Panc1 (cell line): ENCODE measurements at places on chromosomes 6 and 20. TPM values are rescaled to one million over a fixed set of nuclear protein-coding genes. Genes with fewer than 3 reads are reported as not detected.
A peak's percentile ranks its signal among the peaks of the same experiment; 100 is the strongest.

- DNase-seq: no peak
- no peaks in the 10 kb centered on the region for H3K27me3 ChIP-seq
- peak overlapping the region; percentile 3; the same call in 1 of the 2 replicates for H3K4me3 ChIP-seq
- H3K36me3 ChIP-seq: no peaks in the 10 kb centered on the region
- peaks cover 11% of the 10 kb centered on the region for H3K4me1 ChIP-seq
Measured at GRCh38 chr20:2750491-2751251, 49.8 kb downstream of the CPXM1 start.

DNA sequence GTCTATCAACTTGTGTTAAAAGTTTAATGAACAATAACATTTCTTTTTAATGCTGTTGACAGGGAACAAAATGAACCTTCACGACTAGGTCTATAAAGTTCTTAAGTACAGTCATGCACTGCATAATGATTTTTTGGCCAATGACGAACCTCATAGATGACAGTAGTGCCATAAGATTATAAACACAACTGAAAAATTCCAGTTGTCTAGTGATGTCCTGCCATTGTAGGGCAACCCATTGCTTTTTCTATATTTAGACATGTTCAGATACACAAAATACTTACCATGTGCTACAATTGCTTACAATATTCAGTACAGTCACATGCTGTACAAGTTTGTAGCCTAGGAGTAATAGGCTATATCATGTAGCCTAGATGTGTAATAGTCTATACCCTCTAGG, 93.6 kb downstream of the SYNE1 start:
- no peak overlapping the region for H3K27ac ChIP-seq
- H3K4me3 ChIP-seq: no peak overlapping the region
- H3K4me1 ChIP-seq: no peaks in the 10 kb centered on the region

DNA sequence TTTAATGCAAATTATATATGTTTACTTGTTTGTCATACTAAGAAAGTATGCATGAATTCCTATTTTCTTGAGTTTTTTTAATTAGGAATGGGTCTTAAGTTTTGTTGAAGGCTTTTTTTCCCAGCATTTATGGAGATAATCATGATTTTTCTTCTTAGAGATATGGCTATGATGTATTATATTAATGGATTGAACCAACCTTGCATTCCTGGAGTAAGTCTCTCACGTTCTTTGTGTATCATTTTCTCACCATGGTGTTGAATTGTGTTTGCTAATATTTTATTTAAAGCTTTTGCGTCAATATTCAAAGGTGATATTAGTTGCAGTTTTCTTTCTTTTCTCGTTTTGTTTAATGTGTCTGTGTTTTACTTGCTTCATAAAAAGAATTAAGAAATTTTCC, 48.4 kb upstream of the SLC35D3 start:
- H3K4me3 ChIP-seq: no peak overlapping the region
- DNase-seq: no peak
- H3K36me3 ChIP-seq: no peaks in the 10 kb centered on the region

GRCh38 chr20:49179368-49180277, 8.5 kb downstream of the STAU1 start:
- no peak for DNase-seq
- H3K27ac ChIP-seq: no peak overlapping the region
- no peaks in the 10 kb centered on the region for H3K27me3 ChIP-seq
- H3K4me1 ChIP-seq: peaks cover 30% of the 10 kb centered on the region
- H3K36me3 ChIP-seq: no peaks in the 10 kb centered on the region; the same call in 1 of the 2 replicates
- no peak overlapping the region for H3K4me3 ChIP-seq

GRCh38 chr6:63598049-63599036, 26.1 kb downstream of the LOC128125822 start:
- H3K36me3 ChIP-seq: no peaks in the 10 kb centered on the region
- peaks cover 6% of the 10 kb centered on the region; the same call in 1 of the 2 replicates for H3K4me1 ChIP-seq
- DNase-seq: peak; percentile 77
- H3K4me3 ChIP-seq: peak overlapping the region; percentile 51

GRCh38 chr20:3710703-3711483, 1.5 kb downstream of the SIGLEC1 start:
- H3K36me3 ChIP-seq: no peaks in the 10 kb centered on the region
- H3K4me1 ChIP-seq: peaks cover 4% of the 10 kb centered on the region; the same call in 1 of the 2 replicates
- DNase-seq: no peak
- no peak overlapping the region for H3K4me3 ChIP-seq

- no peak for DNase-seq
- H3K27me3 ChIP-seq: peaks cover 6% of the 10 kb centered on the region; the same call in 1 of the 2 replicates
- H3K4me1 ChIP-seq: no peaks in the 10 kb centered on the region
- no peak overlapping the region for H3K4me3 ChIP-seq
- no peak overlapping the region for H3K27ac ChIP-seq
- H3K36me3 ChIP-seq: no peaks in the 10 kb centered on the region
Measured at GRCh38 chr20:59158673-59159072, 4.9 kb upstream of the ZNF831 start.

DNA sequence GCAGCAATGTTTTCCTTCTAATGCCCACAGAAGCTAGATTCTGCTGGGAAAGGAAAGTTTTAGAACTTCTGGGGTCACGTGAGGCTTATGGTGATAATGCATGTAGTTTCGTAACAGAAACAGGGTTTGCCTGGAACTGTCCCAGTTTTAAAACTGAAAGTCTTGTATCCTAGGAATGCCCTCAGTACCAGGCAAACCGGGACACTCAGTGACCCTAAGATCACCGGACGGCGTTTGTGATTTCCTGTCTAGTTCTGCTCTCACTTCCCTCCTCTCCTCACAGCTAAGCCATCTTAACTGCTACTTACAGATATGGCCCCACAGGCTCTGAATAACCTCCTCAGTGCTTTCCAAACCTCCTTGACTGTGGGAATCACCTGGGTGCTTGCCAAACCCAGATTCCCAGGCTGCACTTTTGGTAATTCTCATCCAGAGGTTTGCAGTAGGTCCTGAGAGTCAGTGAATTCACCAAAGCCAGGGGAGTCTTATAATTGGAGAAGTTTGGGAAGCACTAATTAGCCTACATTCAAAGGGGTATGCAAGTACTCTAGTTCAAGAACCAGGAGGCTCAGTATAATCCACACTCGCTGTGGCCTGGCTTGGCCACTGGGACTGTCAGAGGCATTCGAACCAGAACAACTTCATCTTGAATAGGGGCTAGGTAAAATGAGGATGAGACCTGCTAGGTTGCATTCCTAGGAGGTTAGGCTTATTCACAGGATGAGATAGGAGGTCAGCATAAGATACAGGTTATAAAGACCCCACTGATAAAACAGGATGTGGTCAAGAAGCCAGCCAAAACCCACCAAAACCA, 231.6 kb upstream of the MYLIP start:
- no peak for DNase-seq
- no peak overlapping the region for H3K4me3 ChIP-seq

DNA sequence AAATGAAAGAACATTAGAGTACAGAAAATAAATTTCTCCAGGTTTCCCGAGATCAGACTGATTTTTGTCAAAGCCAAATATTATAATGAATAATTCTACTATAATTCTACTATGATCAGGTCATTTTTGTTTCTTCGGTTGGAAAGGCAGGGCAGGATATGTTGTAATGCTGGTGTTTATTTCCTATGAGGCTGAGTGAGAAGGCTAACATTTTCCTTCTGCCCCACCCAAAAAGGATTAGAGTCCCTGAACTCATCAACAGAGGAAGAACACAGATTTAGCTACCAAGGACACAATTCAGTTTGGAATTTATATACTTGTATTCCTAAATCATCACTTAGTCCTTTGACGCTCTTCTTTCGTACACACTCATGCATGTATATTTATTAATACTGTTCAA, 318.9 kb downstream of the SYNE1 start:
- no peak overlapping the region for H3K27ac ChIP-seq
- H3K36me3 ChIP-seq: no peaks in the 10 kb centered on the region
- H3K4me3 ChIP-seq: no peak overlapping the region
- no peaks in the 10 kb centered on the region for H3K27me3 ChIP-seq
- H3K4me1 ChIP-seq: no peaks in the 10 kb centered on the region

Gene NR2E1
- total RNA-seq: 0.13 TPM

- H3K27me3 ChIP-seq: no peaks in the 10 kb centered on the region
- peaks cover 27% of the 10 kb centered on the region; the same call in 1 of the 2 replicates for H3K4me1 ChIP-seq
- H3K4me3 ChIP-seq: no peak overlapping the region
- no peak for DNase-seq
- no peak overlapping the region for H3K27ac ChIP-seq
- no peaks in the 10 kb centered on the region for H3K36me3 ChIP-seq
Measured at GRCh38 chr6:37893257-37893656, 73.7 kb downstream of the ZFAND3 start.

Gene PRELID3B
- 131 TPM for total RNA-seq

- no peaks in the 10 kb centered on the region for H3K4me1 ChIP-seq
- no peaks in the 10 kb centered on the region for H3K27me3 ChIP-seq
- DNase-seq: no peak
Measured at GRCh38 chr6:135583256-135583761, 85.8 kb upstream of the AHI1 start.

- H3K27ac ChIP-seq: no peak overlapping the region
- no peaks in the 10 kb centered on the region for H3K4me1 ChIP-seq
- no peak for DNase-seq
- H3K36me3 ChIP-seq: no peaks in the 10 kb centered on the region
Measured at GRCh38 chr6:75422024-75422639, 71.5 kb downstream of the FILIP1 start.

Gene CDSN
- not detected for total RNA-seq

Gene TRIM15
- 0.13 TPM for total RNA-seq

DNA sequence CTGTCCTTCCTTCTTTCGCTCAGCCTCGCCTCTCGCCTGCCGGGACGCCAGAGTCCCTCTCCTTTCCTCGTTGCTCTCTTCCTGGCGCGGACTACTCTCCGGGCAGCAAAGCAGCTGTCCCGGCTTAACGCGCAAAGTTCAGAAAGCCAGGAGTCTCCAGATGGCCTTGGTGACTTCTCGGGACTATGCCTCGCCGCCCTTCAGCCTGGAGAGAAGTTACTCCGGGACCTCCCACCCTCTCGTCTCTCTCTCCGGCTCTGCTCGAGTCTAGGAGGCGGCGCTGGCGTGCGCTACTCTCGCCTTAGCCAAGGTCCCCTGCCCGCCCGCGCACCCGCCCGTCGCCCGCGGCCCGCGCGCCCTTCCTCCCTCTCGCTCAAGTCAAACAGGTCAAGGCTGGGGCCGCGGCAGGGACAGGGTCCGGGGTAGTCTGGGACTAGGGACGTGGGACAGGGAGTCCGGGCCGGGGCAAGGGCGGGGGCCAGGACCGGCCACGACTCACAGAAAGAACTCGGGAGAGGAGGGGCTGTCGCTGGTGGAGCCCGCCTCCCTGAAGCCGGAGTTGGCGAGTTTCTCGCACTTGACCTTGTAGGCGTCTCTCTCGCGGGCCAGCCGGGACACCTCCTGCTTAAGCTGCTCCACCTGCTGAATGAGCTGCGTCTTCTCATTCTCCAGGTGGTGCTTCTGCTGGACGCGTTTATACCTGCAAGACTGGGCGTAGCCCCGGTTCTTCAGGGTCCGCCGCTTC, 1.5 kb downstream of the MAFB start:
- peaks cover 11% of the 10 kb centered on the region; the same call in 1 of the 2 replicates for H3K27me3 ChIP-seq
- no peaks in the 10 kb centered on the region for H3K4me1 ChIP-seq
- no peak for DNase-seq
- H3K4me3 ChIP-seq: peak overlapping the region; percentile 8; the same call in 1 of the 2 replicates

DNA sequence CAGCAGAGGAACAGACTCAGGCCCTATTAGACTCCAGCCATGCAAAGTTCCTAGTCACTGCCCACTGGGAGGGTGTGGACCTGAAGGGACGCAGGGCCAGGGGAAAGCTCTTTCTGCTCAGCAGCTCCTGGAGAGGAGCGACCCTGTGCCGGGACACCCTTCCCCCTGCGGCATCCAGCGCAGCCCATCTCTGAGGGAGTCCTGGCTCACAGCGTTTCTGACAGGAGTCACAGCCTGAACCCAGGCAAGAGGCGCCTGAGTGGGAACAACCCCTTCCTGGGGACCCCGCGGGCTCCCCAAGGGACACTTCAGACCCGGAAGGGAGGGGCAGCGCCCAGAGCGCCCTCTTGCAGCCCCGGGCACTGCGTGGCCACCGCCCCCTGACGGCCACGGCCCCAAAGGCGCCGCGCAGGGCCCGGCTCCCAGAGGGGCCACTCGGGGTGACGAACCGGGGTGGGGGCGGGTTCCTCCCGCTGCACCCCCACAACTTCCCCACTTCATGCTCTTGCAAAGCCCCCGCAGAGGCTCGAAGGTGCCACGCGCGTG, 862 bp downstream of the UCKL1 start:
- peak overlapping the region; percentile 85 for H3K4me3 ChIP-seq
- DNase-seq: no peak
- peaks cover 3% of the 10 kb centered on the region; the same call in 1 of the 2 replicates for H3K36me3 ChIP-seq

- H3K36me3 ChIP-seq: no peaks in the 10 kb centered on the region
- DNase-seq: no peak
- no peaks in the 10 kb centered on the region for H3K27me3 ChIP-seq
- no peak overlapping the region for H3K27ac ChIP-seq
Measured at GRCh38 chr20:10350188-10350842, 83.7 kb downstream of the MKKS start.

DNA sequence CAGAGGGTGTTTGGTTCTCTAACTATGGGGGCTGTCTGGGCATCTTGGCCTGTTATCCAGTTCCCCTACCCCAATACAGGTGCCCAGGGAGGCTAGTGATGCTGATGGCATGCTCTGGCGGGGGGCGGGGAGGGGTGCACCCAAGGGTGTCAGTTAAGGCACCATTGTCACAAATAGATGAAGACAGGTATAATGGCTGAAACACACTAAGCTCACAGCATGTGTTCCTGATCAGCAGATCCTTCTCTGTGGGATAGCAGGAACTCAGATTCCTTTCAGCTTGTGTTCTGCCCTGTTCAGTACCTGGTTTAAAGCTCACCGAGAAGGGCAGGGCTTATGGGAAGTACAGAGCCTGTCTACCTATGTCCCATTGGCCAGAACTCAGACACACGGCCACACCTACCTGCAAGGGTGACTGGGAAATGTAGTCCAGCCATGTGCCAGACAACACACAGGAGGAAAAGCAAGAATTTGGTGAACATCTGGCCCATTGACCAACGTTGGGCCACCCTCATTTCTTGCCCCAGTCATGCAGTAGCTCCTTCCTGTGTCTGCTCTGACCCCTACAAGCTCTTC, 3.4 kb upstream of the RSPO4 start:
- H3K36me3 ChIP-seq: no peaks in the 10 kb centered on the region
- H3K27me3 ChIP-seq: peaks cover 12% of the 10 kb centered on the region; the same call in 1 of the 2 replicates
- H3K4me3 ChIP-seq: no peak overlapping the region
- H3K4me1 ChIP-seq: no peaks in the 10 kb centered on the region
- H3K27ac ChIP-seq: no peak overlapping the region

Gene GSTA4
- 3.9 TPM for total RNA-seq

DNA sequence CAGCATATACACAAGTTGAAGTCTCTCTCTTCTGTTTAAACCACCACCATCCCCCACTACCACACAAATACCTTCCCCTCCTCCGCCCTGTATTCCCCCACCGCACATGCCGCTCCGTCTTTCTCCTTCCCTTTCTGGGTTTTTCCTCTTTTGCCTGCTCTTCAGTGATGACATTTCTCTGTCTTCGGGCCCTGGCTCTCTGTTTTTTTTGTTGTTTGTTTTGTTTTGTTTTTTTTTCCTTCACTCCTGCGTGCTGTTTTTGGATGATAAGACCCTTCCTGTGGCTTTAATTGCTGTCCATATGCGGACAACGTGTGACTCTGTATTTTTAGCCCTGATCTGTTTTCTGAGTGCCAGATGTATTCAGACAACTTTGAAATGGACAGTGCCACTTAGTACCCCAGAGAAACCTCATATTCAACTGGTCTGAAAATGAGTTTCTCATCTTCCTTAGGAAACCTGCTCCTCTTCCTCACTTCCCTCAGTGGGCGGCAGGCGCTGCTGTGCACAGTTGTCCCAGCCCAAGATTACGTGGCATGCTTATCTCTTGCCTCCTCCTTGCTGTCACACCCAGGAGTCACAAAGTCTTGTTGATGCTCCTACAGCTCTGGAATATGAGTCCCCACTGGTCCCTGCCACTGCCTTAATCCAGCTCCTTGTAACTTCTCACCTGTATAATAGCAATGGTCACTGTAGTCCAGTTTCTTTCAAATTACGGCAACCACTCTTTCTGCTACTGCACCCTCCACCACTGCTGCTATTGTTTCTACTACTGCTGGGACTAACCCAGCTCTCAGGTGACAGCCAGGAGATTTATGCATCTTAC, 8.2 kb downstream of the PPP1R14C start:
- no peak overlapping the region for H3K27ac ChIP-seq
- H3K4me3 ChIP-seq: no peak overlapping the region

Gene SYNDIG1
- total RNA-seq: not detected
